RPMI7951 (cell line): ENCODE measurements at places on chromosomes 5 and 9. TPM values are rescaled to one million over a fixed set of nuclear protein-coding genes. Genes with fewer than 3 reads are reported as not detected.

The PPIC gene
- 34.0 and 48.2 TPM in 2 replicates for total RNA-seq

The PCDHGB6 gene
- 0.84 and 0.88 TPM in 2 replicates for total RNA-seq

The PRRX2 gene
- total RNA-seq, result not detected in 2 replicates

The RGS3 gene
- 168 and 200 TPM in 2 replicates for total RNA-seq

The GRXCR2 gene
- not detected in 2 replicates for total RNA-seq

The FBXW11 gene
- total RNA-seq, result 45.3 and 58.3 TPM in 2 replicates

The STPG3 gene
- total RNA-seq, result not detected in 2 replicates

The FAM169A gene
- total RNA-seq, result 0.36 and 0.39 TPM in 2 replicates

The WDR38 gene
- 0.12 and 0.20 TPM in 2 replicates for total RNA-seq

The AQP3 gene
- 1.4 and 1.6 TPM in 2 replicates for total RNA-seq

- DNase-seq, result no peak
These were observed 202.1 kb upstream of the SLC30A5 start for GRCh38 chr5:68891718-68892117.

- no peak for DNase-seq
These were observed 26.0 kb downstream of the PRDM6 start for GRCh38 chr5:123115020-123115419.

DNA sequence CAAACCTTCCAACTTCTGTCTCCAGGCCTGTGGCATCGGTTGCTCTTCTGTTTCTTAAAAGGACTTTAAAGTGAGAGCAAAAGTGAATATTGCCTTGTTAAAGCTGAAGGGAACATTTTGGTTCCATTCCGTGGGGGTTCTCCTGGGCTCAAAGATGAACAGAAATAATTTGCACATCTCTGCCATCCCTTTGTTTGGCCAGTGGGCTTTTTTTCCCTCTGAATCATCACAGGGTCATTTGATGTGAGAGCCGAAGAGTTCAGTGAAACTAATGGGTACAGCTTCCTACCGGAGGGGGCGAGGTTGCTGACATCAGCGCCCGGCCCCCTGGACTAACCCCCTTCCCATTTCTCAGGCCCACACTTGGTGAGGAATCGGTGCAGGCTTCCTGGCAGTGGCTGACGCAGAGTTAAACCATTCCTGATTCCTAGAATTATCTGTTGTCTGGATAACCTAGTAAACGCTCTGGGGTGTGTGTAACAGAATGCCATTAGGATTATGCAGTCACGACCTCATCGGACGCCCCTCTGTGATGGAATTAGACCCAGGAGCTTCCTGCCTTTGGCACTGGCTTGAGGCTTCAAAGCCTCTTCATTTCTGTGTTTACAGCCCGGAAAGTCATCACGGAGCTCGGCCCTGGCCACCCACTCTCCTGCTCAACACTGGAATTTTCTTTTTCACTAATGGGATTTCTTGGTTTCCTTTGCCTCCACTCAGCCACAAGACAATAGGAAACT is 61.6 kb upstream of the RPL26L1 start:
- peak; percentile 47 for DNase-seq

DNA sequence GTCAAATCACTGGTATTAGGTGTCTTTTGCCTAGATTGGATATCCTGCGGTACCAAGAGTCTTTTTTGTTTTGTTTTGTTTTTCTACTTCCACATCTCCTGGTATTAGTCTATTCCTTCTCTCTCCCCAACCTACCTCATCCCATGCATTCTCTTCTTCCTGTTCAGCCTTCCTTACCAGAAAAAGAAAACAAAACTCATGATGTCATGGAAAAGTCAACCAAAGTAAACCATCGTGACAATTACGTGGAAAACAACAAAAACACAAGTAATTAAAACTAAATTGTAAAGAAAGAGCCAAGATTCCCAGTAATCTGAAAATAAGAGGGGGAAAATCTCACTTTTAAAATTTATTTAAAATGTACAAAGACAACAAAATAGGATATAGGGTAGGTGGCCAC is 38.3 kb downstream of the TMEM167A start:
- DNase-seq, result no peak

DNA sequence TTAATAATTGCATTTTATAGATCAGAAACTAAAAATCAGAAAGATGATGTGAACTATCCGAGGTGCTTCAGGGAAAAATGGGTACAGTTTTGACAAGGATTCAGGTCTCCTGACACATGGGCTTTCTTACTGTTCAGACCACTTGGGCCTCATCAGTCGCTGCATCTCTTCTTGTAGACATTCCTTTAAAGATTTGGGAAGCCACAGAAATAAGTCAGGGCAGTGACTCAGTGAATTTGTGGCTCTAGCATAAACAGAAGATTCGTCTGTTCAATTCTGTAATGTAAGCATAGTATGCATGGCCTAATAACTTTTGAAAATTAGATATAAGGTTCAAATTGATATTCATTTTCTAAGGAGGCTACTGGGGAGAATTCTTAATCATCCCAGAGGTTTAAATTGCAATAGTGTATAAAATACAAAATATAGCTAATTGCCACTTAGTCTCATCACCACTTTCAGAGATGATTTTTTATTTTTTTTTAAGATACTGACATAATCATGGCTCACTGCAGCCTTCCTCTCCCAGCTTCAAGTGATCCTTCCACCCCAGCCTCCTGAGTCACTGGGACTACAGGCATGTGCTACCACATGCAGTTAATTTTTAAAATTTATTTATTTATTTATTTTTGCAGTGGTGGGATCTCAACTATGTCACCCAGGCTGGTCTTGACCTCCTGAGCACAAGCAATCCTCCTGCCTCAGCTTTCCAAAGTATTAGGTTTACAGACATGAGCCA is 48.9 kb downstream of the RASEF start:
- DNase-seq, result peak; percentile 46

GRCh38 chr5:145500710-145501109 is 334.4 kb downstream of the PRELID2 start:
- DNase-seq, result no peak

- peak; percentile 46 for DNase-seq
These were observed 259.9 kb upstream of the TARS1 start for GRCh38 chr5:33180900-33181299.

GRCh38 chr9:34458959-34459340 is 345 bp downstream of the DNAI1 start:
- DNase-seq, result no peak

- no peak for DNase-seq
These were observed 2.0 kb downstream of the RIMOC1 start for GRCh38 chr5:41906151-41906550.

- no peak for DNase-seq
These were observed 315.6 kb downstream of the CETN3 start for GRCh38 chr5:90093751-90094485.

- DNase-seq, result no peak
These were observed 5.5 kb upstream of the ITK start for GRCh38 chr5:157175071-157175612.

DNA sequence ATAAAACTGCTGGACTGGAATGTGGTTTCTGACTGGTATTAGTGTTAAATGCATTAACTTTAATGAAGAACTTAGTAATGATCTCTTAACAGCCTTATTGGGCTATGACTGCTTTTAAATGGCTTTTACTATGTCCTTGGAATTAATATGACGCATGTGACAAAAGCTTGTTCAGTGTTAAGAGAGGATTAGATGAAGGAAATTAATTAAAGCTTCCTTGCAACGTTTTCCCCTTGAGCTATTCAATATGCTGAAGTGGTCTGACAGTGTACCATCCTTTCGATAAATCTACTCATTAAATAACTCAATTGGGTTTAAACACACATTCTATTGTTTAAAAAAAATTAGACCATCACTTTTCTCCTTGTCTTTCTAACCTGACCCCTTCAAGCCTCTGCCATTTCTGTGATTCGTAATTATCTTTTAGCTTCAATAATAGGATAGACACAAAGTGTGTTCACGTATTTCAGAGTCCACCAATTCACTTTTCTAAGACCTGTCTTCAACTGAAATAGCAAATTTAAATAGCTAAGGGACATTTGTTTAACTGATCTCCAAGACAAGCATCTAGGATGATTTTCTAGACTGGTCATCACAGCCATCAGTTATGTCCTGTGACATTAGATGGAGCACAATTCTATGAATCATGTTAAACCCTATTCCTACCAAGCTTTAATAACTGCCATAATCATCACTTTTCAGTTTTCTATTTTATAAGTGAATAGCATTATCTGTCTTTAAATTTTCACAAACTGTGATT is 1258.0 kb upstream of the CDH9 start:
- no peak for DNase-seq

GRCh38 chr5:133340822-133341221 is 271.5 kb downstream of the FSTL4 start:
- DNase-seq, result no peak

GRCh38 chr5:11261241-11261640 is 500.2 kb upstream of the DAP start:
- no peak for DNase-seq

- no peak for DNase-seq
These were observed 238.1 kb downstream of the SPOCK1 start for GRCh38 chr5:137260820-137261695.

DNA sequence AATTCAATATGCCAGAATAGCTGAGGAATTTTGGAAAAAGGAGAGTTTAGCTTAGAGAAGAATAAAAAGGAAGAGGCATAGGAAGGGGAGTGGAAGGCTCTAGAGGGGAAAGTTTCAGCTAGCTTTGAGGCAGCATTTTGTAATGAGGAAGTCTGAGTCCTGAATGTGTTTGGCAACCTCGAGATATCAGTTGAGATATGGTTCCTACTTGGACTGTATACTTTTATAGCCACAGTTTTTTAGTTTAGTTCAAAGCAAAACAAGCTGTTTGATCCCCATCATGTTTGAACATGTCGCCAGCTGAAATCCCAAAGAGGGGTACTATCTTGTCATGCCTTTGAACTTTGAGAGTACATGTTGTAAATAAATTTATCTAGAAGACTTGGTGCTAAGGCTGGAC is 559.0 kb upstream of the FTMT start:
- DNase-seq, result no peak

GRCh38 chr5:180820788-180821321 is 18.2 kb upstream of the MGAT1 start:
- no peak for DNase-seq
